Anterior cingulate cortex (tissue), 58 donors: ENCODE measurements at places on chromosomes 1 and 21.

GRCh38 chr1:204203206-204203767 is 7.0 kb upstream of the KISS1 start:
- DNase-seq, result no peak

DNA sequence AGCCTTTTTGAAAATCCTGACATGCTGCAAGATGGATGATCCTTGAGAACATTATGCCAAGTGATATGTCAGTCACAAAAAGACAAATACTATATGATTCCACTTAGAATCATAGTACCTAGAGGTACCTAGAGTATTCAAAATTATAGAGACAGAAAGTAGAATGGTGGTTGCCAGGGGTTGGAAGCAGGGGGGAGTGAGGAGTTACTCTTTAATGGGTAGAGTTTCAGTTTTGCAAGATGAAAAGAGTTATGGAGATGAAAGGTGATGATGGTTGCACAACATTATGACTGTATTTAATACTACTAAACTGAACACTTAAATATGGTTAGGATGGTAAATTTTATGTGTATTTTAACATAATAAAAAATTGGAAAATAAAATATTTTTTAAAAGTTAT is 37.9 kb upstream of the PODN start:
- no peak for DNase-seq

- DNase-seq, result no peak
These were observed 317.9 kb downstream of the LTN1 start for GRCh38 chr21:28674763-28675162.

GRCh38 chr1:165191087-165191486 is 165.4 kb downstream of the LMX1A start:
- no peak for DNase-seq
